Left ventricle myocardium inferior (tissue), 1 donor: ENCODE measurements at places on chromosomes 13 and 19. TPM values are rescaled to one million over a fixed set of nuclear protein-coding genes. Genes with fewer than 3 reads are reported as not detected.
A peak's percentile ranks its signal among the peaks of the same experiment; 100 is the strongest.

TMEM147 gene
- total RNA-seq: 84.3 TPM

PPP1R13L gene
- total RNA-seq: 207 TPM

GRCh38 chr13:112668924-112669323 lies 20.9 kb upstream of the ATP11A start:
- no peaks in the 10 kb centered on the region for H3K36me3 ChIP-seq
- H3K4me3 ChIP-seq: no peak overlapping the region
- DNase-seq: no peak
- peaks cover 8% of the 10 kb centered on the region for H3K27me3 ChIP-seq
- H3K4me1 ChIP-seq: no peaks in the 10 kb centered on the region

DNA sequence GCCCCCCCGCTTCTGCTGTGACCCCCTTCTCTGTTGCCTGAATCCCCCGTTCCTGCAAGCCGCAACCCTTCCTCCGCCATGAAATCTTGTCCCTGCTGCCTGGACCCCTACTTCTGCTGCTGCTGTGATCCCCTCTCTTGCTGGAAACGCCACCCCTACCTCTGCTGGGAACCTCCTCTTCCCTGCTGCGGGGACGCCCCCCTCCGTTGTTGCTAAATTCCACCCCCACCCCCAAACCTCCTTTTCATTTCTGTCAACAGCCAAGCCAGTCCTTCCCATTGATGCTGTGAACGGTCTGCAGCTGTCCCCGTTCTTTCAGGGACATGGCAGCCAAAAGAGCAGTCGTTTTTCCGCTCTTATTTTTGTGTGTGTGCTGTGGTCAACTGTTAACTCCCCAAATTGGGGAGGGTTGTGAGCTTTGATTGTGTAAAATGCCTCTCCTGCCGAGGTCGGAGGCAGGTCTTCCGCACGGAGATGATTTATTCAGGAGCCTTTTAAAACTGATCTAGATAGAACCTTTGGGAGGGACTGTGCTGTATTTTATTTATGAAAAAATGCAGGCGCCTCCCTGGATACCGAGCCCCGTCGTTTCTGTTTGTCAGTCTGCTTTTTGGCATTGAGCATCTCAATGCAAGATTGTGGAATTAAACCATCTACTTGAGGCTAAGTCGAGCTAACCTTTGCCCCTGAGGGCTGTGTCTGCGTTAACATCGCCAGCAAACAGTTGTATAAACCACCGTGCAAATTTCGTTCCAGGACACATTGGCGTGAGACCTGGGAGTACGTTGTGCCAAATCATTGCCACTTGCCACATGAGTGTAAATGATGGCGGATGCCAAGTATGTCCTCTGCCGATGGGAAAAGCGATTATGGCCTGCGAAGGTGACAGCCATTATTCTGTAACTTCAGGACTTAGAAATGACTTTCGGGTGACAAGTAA lies 27.9 kb upstream of the NDUFS7 start:
- peak overlapping the region; percentile 91 for H3K4me3 ChIP-seq
- peaks cover 37% of the 10 kb centered on the region for H3K4me1 ChIP-seq
- peak overlapping the region; percentile 97 for H3K27ac ChIP-seq
- no peaks in the 10 kb centered on the region for H3K27me3 ChIP-seq
- H3K36me3 ChIP-seq: peaks cover 39% of the 10 kb centered on the region

- DNase-seq: no peak
- no peaks in the 10 kb centered on the region for H3K36me3 ChIP-seq
- no peak overlapping the region for H3K4me3 ChIP-seq
- no peaks in the 10 kb centered on the region for H3K4me1 ChIP-seq
These were observed 2.4 kb downstream of the TEX101 start for GRCh38 chr19:43416951-43417623.

SLC6A16 gene
- total RNA-seq: 1.1 TPM

GRCh38 chr13:30319130-30319529 lies 11.8 kb upstream of the KATNAL1 start:
- H3K4me1 ChIP-seq: peaks cover 50% of the 10 kb centered on the region
- no peak overlapping the region for H3K27ac ChIP-seq
- DNase-seq: no peak
- H3K36me3 ChIP-seq: no peaks in the 10 kb centered on the region
- H3K4me3 ChIP-seq: no peak overlapping the region
- no peaks in the 10 kb centered on the region for H3K27me3 ChIP-seq

- DNase-seq: no peak
- peaks cover 22% of the 10 kb centered on the region for H3K4me1 ChIP-seq
- H3K27me3 ChIP-seq: no peaks in the 10 kb centered on the region
- peaks cover 19% of the 10 kb centered on the region for H3K36me3 ChIP-seq
These were observed 810 bp downstream of the GPR180 start for GRCh38 chr13:94602467-94602866.

PSG7 gene
- not detected for total RNA-seq

DNA sequence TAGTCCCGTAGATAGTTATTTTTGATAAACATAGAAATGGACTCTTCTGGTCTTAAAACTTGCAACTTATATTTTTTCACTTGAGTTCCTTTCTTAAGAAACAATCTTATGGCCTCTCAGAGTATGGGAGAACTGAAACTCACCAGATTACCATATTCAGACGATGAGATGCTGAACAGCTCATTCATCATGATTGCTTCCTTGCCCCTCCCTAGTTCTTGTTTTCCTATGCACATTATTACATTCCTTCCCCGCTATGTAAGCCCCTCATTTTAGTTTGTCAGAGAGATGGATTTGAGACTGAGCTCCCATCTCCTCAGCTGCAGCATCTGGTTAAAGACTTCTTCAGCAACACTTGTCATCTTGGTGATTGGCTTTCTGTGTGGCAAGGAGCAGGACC lies 158.5 kb downstream of the SLITRK6 start:
- no peaks in the 10 kb centered on the region for H3K36me3 ChIP-seq
- no peak for DNase-seq
- no peak overlapping the region for H3K4me3 ChIP-seq
- no peak overlapping the region for H3K27ac ChIP-seq
- no peaks in the 10 kb centered on the region for H3K4me1 ChIP-seq

- peaks cover 7% of the 10 kb centered on the region for H3K4me1 ChIP-seq
- no peak overlapping the region for H3K27ac ChIP-seq
- H3K27me3 ChIP-seq: no peaks in the 10 kb centered on the region
- no peak for DNase-seq
These were observed 520.3 kb downstream of the DIAPH3 start for GRCh38 chr13:59643364-59643841.

GRCh38 chr19:1855040-1855827 lies 7.0 kb upstream of the REXO1 start:
- peak; percentile 93 for DNase-seq
- no peaks in the 10 kb centered on the region for H3K27me3 ChIP-seq
- H3K36me3 ChIP-seq: no peaks in the 10 kb centered on the region
- peak overlapping the region; percentile 96 for H3K27ac ChIP-seq
- H3K4me1 ChIP-seq: peaks cover 85% of the 10 kb centered on the region

DNA sequence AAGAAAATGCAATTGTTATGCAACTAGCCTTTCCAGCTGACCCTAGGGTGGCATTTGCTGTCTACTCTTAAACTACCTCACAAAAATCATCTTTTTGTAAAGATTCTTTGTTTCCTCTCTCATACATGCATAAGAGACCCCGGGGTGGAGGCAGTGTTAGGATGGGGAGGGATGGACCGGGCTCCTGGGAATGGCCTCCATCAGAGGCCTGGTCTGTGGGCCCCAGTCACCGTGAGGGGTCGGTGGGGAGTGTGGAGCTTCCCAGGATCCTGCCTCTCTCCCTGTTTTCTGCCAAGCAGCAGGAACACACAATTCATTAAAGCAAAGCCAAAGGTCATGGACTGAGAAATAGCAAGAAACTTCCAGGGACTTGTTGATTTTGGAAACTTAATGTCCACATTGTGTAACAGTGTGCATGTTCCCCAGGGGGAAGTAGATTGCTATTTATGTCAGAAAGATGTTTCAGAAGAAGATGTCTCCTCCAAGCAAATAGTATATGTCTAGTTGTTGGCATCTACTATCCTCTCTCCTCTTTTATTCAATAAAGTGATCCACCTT lies 241.4 kb downstream of the ENOX1 start:
- H3K36me3 ChIP-seq: no peaks in the 10 kb centered on the region
- H3K27me3 ChIP-seq: no peaks in the 10 kb centered on the region
- DNase-seq: peak; percentile 25
- H3K4me1 ChIP-seq: peaks cover 40% of the 10 kb centered on the region
- H3K27ac ChIP-seq: peak overlapping the region; percentile 65

GRCh38 chr19:10872546-10873107 lies 1.3 kb downstream of the CARM1 start:
- H3K4me3 ChIP-seq: peak overlapping the region; percentile 87
- peak overlapping the region; percentile 84 for H3K27ac ChIP-seq
- no peaks in the 10 kb centered on the region for H3K36me3 ChIP-seq
- no peak for DNase-seq
- peaks cover 61% of the 10 kb centered on the region for H3K4me1 ChIP-seq
- no peaks in the 10 kb centered on the region for H3K27me3 ChIP-seq

SIGLEC5 gene
- not detected for total RNA-seq

DLEU7 gene
- total RNA-seq: 0.08 TPM

DNA sequence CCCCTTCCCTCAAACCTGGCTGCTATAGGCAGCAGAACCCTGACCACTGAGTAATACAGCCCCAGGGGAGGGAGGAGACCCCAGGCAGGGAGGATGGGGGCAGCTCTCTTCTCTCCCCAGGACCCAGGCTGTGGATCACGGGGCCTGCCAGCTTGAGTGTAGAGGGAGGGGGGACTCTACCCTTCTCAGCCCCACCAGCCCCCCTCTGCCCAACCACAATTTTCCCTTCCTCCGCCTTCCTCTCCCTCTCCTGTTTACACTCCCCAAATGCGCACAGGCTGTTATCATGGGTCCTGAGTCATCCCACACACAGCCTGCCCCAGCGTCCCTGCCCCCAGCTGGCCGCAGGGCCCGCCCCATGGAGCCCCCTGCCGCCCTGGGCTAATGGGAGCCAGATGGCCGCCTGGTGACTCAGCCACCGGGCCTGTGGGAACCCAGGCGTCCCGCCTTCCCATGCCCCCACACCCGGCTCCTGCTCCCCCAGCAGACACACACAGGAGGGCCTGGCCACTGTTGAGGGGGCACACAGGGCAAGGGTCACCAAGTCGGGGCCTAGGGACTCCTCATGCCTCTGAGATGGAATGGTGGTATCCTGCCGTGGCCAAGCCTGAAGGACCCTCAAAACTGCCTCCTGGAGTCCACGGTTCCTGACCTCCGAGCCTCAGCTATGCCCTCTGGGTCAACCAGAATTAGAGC lies 13.6 kb downstream of the CCDC97 start:
- peaks cover 24% of the 10 kb centered on the region for H3K36me3 ChIP-seq
- H3K4me3 ChIP-seq: no peak overlapping the region
- H3K27ac ChIP-seq: peak overlapping the region; percentile 84
- H3K27me3 ChIP-seq: no peaks in the 10 kb centered on the region

SLC25A41 gene
- 0.16 TPM for total RNA-seq

- peak overlapping the region; percentile 94 for H3K4me3 ChIP-seq
- H3K27ac ChIP-seq: peak overlapping the region; percentile 89
- no peak for DNase-seq
These were observed 3.8 kb downstream of the KCTD12 start for GRCh38 chr13:76882431-76882830.

DNA sequence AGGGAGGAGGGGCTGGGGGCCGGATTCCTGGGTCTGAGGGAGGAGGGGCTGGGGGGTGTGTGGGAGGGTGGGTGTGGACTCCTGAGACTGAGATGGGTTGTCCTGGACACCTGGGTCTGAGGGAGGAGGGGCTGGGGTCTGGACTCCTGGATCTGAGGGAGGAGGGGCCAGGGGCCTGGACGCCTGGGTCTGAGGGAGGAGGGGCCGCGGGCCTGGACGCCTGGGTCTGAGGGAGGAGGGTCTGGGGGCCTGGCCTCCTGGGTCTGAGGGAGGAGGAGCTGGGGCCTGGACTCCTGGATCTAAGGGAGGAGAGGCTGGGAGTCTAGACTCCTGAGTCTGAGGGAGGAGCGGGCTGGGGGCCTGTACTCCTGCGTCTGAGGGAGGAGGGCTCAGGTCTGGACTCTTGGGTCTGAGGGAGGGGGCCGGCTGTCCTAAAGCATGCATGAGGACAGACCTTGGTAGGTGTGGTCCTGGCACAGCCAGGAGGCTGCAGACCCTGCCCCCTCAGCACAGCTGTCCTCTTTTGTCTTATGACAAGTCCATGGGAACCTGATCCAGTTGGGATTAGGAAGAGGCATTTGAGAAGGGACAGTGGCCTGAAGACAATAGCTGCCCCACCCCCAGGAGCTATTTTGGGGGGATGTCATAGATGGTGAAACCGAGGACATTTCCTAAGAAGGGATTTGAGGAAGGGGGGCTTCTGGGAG lies 1.3 kb downstream of the TNNT1 start:
- H3K27me3 ChIP-seq: peaks cover 70% of the 10 kb centered on the region
- H3K4me3 ChIP-seq: no peak overlapping the region
- H3K4me1 ChIP-seq: peaks cover 31% of the 10 kb centered on the region
- no peak overlapping the region for H3K27ac ChIP-seq
- DNase-seq: no peak

DNA sequence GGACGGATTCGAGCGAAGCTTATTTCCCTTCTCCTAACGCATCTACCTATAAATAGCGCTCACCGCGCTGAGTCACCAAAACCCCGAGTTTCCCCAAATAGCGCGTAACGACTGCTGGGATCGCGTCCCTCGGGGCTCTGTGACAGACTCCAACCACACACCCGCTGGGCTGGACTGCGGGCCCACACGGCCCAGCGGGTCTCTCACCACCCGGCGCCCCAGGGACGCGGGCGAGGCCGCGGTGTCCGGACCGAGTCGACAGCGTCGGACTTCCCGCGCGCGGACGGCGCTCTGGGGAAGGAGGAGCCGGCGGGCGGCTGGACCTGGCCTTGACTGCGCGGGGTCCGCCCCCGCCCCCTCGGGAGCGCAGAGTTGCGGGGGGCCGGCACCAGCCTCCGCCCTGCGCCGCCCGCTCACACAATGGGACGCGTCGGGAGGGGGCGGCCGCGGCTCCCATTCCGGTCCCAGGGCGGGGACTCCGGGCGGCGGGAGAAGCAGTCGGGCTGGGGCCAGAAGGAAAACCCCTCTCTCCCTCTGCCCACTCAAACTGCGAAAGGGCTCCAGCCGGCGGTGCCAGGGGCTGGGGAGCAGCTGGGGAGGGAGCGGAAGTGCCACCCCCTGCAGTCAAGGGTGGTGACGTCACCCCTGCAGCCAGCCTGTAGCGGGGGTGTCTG lies 108.8 kb downstream of the KCNRG start:
- H3K4me1 ChIP-seq: peaks cover 76% of the 10 kb centered on the region
- peak overlapping the region; percentile 100 for H3K27ac ChIP-seq
- no peaks in the 10 kb centered on the region for H3K36me3 ChIP-seq

DNA sequence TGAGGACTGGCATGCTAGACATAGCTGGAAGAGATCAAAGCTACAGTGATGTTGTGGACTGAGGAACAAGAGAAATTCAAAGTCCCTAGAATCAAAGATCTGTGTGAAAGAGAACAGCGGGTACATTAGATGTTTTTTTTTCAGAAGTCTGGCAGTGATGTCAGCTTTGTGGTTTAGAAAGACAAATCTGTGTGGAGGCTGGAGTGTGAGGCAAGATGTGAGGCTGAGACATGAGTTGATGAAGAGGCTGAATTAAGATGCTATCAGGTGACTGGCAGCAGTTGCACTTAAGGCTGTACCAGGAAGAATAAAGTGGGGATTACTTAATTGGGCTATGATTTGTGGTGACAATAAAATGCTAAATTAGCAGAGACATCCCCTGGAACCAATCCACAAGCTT lies 46.5 kb downstream of the DNAJC3 start:
- peaks cover 8% of the 10 kb centered on the region for H3K4me1 ChIP-seq
- DNase-seq: no peak
- no peak overlapping the region for H3K27ac ChIP-seq
- no peak overlapping the region for H3K4me3 ChIP-seq
- no peaks in the 10 kb centered on the region for H3K27me3 ChIP-seq

LAIR2 gene
- total RNA-seq: not detected
